ENCODE measurements at places on chromosomes 6 and 20.

- DNase-seq = no peak
These were observed at the start of gene PLN for GRCh38 chr6:118548136-118548535. Gene PLN (plus strand): TSS chr6:118548296. CDS start chr6:118558922, 10,626 bp downstream.

- DNase-seq = no peak
These were observed 16.2 kb downstream of the CST7 start for GRCh38 chr20:24965065-24965919.

- no peak for DNase-seq
These were observed 8.4 kb upstream of the RALY start for GRCh38 chr20:33985280-33985679.

DNA sequence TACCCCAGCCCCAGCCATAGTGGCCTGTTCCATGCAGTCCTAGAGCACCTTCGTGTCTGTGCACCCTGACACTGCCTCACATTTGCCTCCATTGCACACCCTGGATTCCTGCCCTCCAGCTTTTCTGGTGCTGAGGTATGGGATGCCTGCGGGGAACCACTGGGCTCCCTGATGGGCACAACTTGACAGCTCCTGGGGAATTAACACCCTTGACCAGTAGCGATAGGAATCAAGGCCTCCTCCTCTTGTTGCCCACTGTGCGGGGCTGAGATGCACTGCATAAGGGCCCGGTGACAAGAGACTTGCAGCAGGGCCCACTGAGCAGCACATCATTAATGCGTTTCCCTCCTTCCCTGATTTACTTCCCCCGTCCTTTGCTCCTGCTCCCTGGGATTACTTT lies 235.6 kb upstream of the MOCS1 start:
- no peak for DNase-seq

- DNase-seq = no peak
These were observed 1.0 kb downstream of the GINM1 start for GRCh38 chr6:149567194-149567586.

DNA sequence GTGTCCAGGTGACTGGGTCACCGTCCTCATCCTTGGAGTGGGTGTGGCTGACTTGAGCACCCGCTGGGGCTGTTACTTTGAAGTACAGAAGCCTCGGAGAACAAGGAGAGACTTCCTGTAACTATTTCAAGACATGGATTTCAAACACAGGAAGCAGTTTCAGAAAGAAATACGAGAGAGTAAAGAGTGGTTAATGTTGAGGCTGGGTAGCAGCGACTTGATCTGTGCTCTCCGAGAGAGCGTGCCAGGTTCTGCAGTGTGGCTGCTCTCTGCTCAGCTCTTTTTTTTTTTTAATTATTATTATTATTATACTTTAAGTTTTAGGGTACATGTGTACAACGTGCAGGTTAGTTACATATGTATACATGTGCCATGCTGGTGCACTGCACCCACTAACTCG lies 17.5 kb upstream of the EFCAB8 start:
- no peak for DNase-seq

GRCh38 chr6:31037169-31037568 lies 26.9 kb downstream of the MUC22 start:
- DNase-seq = no peak

- DNase-seq = peak; percentile 83
These were observed at the start of gene TCFL5 for GRCh38 chr20:62861726-62862336. Gene TCFL5 (minus strand): TSS chr20:62861822. CDS start chr20:62861670, 152 bp downstream.

- peak; percentile 16 for DNase-seq
These were observed 2.7 kb downstream of the WRNIP1 start for GRCh38 chr6:2767657-2768524.

DNA sequence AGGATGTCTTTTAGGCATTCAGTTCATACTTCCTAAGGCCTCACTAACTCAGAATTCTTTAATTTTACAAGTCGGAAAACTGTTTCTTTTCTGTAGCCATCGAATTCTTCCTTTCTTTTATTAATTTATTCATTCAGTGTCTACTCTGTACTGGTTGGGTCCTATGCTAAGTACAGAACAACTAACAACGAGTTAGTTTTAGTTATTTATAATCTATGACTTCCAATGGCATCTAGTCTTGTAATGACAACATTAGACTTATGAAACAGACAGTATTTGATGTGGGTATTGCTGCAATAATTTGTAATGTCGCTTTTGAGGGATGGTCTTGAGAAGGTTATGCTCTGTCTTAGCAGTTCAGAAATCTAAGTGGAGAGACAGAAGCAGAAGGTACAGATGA lies 55.3 kb upstream of the TINAG start:
- no peak for DNase-seq

DNA sequence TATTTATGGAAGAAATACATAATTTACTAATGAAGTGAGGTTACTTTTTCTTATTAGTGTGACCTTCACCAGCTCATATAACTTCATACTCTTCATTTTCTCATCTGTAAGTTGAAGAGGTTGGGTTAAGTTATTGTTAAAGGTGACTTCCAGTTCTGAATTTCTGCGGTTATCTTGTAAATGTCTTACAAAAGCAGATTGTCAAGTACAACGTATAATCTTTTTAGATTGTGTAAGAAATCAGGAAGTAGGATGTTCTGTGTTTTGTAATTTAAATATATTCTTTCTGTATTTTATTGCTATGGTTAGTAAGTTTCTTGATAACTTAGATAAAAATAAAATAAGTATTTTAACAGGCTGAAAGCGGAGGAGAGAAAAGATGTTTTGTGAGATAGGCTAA lies 12.0 kb downstream of the WTAP start:
- DNase-seq = no peak

DNA sequence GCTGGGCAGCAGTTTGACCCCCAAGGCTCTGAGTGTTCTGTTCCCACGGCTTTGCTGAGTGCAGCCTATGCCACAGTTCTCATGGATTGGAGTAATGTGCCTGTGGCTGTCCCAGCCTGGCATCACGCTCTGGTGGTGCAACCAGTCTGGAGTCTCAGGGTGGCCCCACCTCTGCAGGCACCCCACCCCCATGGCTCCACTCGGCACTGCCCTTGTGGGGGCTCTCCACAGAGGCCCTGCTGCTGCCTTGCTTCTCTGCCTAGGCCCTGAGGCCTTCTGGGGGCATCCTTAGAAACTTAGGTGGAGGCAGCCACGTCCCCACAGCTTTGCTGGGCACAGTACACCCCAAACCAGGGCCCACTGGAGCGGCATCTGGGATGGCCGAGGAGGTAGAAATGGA lies 25.4 kb upstream of the B4GALT5 start:
- DNase-seq = no peak

GRCh38 chr6:80126657-80127345 lies 20.3 kb downstream of the BCKDHB start:
- no peak for DNase-seq

GRCh38 chr20:58086763-58087561 lies 141.5 kb downstream of the ANKRD60 start:
- peak; percentile 52 for DNase-seq

DNA sequence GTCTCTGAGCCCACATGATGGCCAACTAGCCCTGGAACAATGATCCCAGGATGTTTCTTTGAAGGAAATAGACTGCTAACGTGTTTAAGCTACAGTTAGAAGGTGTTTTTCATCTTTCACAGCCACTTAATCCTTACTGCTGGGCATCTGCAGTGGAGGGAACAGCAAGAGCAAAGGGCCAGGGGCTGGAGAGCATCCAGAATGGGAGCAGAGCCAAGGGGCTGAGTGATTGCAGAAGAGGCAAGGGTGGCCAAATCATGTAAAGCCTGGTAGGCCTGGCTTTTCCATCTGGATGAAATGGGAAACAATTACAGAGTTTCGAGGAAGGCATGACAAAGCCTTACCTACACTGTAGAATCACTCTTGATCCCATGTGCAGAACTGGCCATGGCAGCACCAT lies 18.7 kb upstream of the LAMP5 start:
- DNase-seq = no peak

GRCh38 chr20:43247361-43247760 lies 57.7 kb upstream of the PTPRT start:
- DNase-seq = no peak

DNA sequence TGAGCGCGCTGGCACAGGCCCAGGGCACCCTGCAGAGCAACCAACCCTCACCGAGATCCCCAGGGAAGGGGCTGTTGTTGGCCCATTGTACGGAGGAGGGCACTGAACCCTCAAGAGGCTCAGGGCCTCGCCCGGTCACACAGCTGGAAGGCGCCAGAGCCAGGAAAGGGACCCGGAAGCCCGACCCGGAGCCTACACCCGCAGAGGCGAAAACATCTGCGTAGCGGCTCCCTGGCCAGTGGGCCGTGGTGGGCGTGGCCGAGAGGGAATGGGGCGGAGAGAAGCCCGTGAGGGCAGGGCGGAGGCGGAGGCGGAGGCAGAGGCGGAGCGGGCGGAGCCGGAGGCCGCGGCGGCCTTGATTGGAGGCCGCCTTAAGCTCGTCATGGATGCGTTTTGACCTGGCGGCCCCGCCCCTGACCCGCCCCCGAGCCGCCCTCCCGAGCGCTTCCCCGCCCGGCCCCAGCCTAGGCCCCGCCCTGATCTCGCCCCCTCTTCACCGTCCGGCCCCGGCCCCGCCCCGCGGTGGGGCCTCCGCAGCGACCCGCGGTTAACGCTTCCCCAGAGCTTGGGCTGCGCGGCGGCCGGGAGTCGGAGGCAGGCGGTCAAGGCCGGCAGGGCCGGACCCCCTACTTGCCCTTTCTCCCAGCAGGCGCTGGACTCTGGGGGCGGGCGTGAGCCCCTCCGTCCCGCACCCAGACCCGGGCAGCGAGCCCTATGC lies 2.1 kb upstream of the MRGBP start:
- peak; percentile 97 for DNase-seq

DNA sequence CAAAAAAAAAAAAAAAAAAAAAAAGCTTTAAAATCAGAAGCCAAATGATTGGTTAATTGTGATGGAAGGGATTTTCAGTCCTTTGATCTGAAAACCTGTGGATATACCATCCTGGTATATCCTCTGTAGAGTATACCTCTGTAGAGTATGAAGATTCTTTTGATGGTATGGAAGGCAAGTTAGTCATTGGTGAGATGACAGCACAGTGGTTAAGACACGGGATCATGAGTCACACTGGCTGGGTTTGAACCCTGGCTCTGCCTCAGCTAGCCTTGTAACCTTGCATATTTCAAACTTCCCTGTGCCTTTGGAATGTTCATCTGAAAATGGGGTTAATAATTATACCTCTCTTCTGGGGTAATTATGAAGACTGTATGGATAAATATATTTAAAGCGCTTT lies 179.3 kb downstream of the CARMIL1 start:
- no peak for DNase-seq

DNA sequence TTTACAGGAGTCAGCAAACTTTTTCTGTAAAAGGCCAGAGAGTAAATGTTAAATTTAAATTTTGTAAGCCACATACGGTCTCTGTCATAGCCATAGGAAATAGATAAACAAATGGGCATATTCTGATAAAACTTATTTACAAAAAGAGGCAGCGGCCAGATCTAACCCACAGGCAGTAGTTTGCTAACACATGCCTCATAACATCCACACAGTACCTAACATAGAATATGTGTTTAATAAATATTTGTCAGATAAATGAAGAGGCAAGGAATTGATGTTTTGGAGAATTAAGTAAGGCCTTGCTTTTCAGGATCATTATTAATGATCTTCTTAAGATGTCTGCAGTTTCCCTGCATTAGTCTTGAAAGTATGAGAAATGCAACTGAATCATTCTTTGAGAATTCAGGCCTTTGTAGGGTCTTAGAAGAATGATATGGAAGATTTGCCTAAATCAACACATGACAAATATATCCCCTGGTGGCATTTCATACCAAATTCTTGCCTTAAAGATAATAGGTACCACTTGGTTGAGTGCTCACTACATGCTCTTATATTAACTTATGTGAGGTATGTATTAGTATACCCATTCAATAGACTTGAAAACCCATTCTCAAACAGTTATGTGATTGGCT lies 39.3 kb upstream of the TRAM2 start:
- DNase-seq = no peak

DNA sequence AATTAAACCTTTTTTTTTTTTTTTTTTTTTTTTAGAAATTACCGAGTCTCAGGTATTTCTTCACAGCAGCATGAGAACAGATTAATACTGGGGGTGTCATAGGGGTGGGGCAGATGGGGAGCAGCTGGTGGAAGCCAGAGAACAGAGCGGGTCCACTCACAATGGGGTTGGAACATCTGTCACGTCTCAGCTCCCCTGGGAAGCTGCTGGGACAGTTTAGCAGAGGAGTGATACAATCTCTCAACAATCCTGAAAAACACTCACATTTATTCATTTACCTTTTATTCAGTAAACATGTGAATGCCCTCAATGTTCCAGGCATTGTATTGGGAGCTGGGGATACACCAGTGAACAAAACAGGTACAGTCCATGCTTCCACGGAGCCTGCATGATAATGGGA lies 162.2 kb downstream of the SMOC2 start:
- DNase-seq = no peak

DNA sequence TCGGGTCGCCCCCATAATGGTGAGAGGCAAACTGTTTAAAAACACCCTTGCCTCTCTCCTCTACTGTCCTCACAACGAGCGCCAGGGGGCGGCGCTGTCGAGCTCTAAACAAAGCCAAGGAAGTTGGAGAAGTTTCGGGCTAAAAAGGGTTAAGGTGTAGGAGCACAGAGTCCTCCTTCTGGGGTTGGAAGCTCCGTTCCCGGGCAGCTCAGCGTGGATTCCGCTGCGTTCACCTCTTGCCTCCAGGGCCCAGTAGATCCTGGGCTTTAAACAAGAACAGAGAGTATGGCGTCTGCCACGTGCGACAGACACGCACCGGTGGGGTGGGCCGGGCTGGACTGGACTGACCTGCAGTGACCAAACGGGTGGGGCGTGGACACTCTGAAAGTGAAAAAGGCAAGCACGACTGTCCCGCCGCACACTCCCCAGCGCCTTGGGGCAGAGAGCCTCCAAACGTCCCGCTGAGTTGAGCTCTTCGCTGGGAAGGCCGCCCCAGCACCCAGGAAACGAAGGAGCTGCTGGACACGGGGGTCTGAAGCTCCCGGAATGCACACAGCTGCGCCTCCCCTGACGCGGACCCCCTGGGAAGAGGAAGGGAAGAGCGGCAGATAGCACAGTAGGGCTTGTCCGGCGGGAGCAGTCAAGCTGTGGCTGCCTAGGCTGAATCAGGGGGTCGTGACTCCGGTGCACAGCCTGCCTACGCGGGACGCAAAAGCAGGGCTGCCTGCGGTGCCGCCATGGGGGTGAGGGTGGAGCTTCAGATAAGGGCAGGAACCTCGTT lies 1.6 kb upstream of the THBD start:
- peak; percentile 94 for DNase-seq

- DNase-seq = no peak
These were observed 181.4 kb downstream of the GMPR start for GRCh38 chr6:16419636-16420336.

GRCh38 chr6:159701413-159701999 lies 8.5 kb upstream of the SOD2 start:
- DNase-seq = no peak

DNA sequence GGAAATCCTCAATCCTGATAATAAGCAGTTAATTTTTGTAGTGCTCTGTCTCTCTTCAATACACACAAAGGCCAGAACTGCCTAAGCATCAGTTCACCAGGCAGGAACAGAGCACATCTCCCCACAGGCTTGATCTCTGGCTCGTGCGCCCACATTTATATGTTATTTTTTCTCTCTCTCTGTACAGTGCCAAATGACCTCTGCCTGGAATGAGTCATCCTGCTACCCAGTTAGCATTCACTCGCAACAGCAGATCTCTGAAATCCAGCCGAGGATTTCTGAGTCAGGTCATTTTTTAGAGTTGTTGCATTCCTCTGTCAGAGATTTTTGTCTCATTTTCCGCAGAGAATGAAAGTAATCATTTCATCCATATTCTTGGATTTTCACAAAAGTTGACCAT lies 107.1 kb downstream of the COL12A1 start:
- DNase-seq = peak; percentile 1

- DNase-seq = no peak
These were observed 714.6 kb downstream of the CD109 start for GRCh38 chr6:74410630-74411029.
